ENCODE measurements at places on chromosomes 16 and 17. TPM values are rescaled to one million over a fixed set of nuclear protein-coding genes. Genes with fewer than 3 reads are reported as not detected.

The KCNJ18 gene
- total RNA-seq: not detected

The AATK gene
- total RNA-seq: 2.8 TPM

The NECAB2 gene
- 0.39 TPM for total RNA-seq

The C16orf74 gene
- total RNA-seq: 5.2 TPM

The C16orf96 gene
- total RNA-seq: 0.30 TPM

The MRPL10 gene
- 10.0 TPM for total RNA-seq

The PRKCB gene
- total RNA-seq: 3.2 TPM

The MFAP4 gene
- 126 TPM for total RNA-seq

The ACAP1 gene
- 4.7 TPM for total RNA-seq

The PLLP gene
- total RNA-seq: 0.69 TPM

The SNAI3 gene
- total RNA-seq: 0.79 TPM

The SHISA9 gene
- total RNA-seq: 0.10 TPM

The MSLN gene
- 1.4 TPM for total RNA-seq

The TEX19 gene
- not detected for total RNA-seq
